ENCODE measurements at places on chromosomes 7 and 10.

DNA sequence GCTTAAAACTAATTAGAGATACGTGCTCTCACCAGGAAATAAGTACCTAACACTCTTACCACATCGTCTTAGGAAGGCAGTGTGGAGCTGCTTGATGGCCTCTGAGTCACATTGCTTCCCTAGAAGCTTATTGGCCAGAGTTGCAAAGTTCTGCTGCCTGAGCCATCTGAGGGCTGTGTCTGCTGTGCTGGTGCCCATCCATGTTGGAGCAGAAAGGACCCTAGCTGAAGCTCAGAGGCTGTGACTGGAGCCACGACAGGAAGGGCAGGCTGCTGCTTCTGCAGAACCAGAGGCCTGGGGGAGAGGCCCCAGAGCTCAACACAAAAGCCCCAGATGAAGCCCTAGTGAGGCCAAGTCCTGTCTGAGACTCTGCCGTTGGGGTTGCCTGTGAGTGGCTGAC is 64.8 kb upstream of the IGFBP3 start:
- DNase-seq = no peak

DNA sequence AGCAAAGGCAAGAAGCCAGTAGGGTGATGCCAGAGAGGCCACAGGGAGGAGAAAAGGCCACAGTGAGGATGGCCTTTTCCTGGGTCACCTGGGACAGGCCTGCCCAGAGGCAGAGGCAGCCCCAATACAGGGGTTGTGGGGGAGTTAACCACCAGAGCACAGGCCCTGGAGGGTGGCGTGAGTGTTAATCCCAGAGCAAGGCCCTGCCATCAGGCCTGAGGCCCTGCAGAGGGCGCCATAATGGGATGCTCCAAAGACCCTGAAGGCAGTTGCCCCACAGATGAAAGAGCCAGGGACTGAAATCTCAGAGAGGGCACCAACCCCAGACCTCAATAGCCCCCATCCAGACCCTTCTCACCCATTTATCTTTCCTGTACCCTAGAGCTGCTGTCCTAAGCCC is 23.9 kb downstream of the SLC13A4 start:
- DNase-seq = peak; percentile 79

GRCh38 chr10:83934641-83935338 is 204.5 kb upstream of the GHITM start:
- DNase-seq = no peak

DNA sequence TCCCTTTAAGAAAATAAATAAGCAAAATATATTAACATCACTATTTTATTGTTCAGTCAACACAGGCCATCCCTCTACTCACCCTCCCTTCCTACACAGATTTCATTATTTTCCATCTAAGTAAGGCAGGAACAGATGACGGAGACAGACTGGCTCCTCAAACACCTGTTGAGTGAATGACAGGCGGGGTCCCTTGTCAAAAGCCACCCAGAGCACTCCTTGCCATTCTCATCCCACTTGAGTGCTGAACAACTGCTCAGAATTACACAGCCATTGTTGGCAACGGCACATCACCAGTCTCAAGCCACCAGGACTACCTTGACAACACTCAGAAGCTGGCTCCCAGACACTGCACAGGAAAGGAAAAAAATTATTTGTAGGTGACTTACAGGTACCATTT is 3.3 kb downstream of the GRB10 start:
- no peak for DNase-seq

GRCh38 chr7:50147951-50148808 is 55.1 kb upstream of the ZPBP start:
- no peak for DNase-seq

DNA sequence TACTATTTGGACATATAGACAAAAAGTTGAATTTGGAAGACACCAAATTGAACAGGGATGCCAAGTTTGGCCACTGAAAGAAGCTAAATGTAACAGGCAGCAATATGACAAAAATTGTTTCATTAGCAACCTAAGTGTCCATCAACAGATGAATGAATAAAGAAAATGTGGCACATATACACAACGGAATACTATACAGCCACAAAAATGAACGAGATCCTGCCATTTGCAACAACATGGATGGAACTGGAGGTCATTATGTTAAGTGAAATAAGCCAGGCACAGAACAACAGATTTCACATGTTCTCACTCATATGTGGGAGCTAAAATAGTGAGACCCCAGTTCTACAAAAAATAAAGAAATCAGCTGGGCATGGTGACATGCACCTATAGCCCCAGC is 43.8 kb downstream of the NEBL start:
- no peak for DNase-seq

GRCh38 chr10:62577666-62578291 is 203.6 kb downstream of the ZNF365 start:
- DNase-seq = no peak

GRCh38 chr7:45595809-45596664 is 21.9 kb downstream of the ADCY1 start:
- DNase-seq = no peak

GRCh38 chr7:135712182-135712782 is 15.7 kb downstream of the SLC13A4 start:
- no peak for DNase-seq

DNA sequence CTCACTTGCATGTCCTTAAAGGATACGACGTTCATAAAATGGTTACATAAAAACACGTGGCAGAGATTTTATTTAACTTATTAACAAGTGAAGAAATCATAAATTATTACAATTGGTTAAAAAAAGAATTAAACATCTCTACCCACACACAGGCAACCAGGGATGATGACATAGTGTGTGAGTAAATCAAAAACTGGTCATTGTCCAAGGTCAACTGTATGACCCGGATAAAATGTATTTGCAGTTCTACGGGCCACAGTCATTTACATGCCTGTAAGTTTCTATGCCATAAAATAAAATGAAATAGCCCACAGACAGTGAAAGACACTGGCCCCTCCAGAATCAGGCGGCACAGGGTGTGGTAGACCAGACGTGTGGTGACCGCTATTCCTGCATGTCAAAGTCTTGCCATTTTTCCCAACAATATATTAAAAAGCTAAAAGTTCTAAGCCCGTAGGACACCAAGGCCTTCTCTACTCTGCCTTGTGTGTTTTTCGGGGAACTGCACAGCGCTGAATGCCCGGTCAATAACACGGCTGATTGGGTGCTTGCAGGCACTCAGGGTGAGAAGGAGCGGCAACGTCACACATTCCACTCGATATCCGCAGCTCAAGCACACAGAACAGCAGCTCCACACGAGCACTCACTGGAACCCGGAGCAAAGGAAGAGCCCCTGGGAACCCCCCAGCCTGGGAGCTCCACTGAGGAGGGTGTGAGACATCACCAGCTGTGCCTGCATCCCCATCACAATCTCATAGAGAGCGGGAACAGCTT is 143.3 kb upstream of the PPP2R2D start:
- no peak for DNase-seq

DNA sequence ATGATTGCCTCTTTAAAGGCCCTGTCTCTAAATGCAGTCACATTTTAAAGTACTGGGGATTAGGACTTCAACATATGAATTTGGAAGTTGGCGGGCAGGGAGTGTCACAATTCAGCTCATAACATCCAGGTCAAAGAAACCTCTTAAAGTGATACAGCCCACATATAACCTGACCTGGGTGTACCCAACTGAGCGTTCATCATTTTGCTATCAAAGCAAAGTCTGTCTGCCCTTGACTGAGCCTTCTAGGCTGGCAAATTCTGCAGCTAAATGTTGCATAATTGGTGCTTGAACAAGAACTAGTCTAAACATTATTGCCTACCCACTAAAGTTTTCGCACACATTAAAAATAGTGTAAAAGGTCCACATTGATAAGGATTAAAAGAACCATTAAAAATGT is 3.7 kb downstream of the MSRB2 start:
- DNase-seq = no peak

DNA sequence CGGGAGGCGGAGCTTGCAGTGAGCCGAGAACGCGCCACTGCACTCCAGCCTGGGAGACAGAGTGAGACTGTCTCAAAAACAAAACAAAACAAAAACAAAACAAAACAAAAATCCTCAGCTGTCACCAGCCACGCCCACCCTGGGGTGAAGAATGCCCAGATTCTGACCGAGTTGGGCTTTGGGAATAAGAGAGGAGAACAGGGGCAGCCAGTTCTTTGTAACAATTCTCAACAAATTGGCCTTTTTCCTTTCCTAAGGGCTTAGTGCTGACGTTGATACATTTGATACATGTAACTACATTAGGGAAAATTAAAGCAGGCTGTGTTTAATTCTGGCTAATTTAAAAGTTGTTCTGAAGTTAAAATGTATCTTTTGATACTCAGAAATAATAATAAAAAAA is 121.0 kb downstream of the EPC1 start:
- DNase-seq = no peak

DNA sequence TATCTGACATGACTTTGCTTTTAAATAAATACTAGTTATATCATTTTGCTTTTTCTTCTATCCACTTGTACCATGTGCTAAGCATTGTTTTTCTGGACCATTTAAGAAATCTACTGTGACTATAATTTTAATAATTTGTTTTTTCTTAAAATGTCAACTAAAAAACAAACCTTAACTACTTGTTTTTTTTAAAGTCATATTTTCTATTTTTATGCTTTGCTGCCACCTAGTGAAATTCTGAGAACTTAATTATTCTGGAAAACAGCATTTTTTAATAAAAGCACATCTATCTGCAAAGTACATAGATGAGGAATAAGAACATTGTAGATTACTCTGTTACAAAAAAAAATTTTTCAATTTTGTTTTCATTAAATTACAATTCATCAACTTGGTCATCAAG is 47.4 kb downstream of the ORC5 start:
- no peak for DNase-seq

DNA sequence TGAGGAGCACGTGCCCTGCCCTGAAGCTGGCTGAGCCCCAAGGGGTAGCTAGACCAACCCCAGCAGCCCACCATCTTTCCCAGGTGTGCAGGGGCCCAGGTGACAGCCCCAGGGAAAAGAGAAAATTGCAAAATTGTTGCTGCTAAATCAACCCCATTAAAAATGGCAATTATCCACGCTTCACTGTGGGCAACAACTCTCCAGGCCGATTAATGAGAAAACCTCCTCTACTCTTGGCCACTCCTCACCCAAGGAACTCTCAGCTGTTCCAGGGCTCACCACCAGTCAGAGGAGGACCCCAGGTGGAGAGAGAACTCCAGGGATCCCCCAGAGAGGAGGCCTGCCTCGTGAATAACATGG is 516.1 kb upstream of the MGMT start:
- DNase-seq = no peak

- no peak for DNase-seq
Measured at GRCh38 chr7:143495851-143496250, 18.2 kb downstream of the TAS2R41 start.

GRCh38 chr7:46153951-46154787 is 233.1 kb upstream of the IGFBP3 start:
- no peak for DNase-seq

DNA sequence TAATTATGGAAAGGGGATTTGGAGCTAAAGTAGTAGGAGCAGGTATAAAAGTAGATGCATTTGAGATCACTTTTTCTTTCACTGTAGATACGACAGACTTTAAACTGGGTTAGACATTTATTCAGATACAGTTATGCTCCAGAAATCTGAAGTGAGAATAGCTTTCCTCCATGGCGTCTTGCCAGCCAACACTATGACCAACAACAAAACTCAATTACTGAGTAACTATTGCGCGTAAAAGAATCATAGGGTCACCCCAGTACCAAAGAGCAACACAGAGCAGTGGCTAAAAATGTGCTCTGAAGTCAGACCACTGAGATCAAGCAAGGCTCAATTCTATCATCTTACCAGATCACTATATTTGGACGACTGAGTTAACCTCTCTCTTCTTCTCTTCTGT is 262.5 kb upstream of the SORCS1 start:
- no peak for DNase-seq

DNA sequence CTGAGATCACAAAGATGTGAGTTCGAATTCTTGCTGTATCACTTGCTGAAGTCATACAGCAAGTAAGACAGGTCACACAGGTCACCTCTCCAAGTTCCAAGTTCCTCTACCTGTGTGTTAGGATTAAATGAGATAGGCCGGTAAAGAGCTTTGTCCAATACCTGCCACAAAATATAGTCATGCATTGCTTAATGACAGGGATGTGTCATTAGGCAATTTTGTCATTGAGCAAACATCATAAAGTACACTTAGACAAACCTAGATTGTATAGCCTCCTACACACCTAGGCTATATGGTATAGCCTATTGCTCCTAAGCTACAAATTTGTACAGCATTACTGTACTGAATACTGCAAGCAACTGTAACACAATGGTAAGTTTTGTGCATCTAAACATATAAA is 469.4 kb downstream of the KCNMA1 start:
- DNase-seq = no peak
